ENCODE measurements at places on chromosomes 3 and 15.

DNA sequence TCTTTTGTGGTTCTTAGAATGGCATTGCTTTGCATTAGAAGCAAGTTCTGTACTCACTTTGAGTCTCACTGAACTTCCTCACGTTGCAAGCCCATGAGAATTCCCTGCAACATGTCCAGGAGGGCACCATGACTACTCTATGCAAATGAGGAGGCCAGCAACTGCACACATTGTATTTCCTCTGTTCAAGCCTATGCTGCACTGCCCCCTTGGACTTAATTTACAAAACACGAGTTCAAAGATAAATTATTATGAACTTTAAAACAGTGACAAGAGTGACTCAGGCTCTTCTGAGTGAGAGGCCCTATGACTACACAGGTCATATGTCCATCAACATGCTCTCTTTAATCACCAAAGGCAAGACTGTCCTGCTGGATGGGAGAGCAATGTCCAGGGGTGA, 484.2 kb upstream of the ATP11B start:
- peak; percentile 36 for DNase-seq

GRCh38 chr3:169082076-169082475, 581.4 kb downstream of the MECOM start:
- DNase-seq = no peak

DNA sequence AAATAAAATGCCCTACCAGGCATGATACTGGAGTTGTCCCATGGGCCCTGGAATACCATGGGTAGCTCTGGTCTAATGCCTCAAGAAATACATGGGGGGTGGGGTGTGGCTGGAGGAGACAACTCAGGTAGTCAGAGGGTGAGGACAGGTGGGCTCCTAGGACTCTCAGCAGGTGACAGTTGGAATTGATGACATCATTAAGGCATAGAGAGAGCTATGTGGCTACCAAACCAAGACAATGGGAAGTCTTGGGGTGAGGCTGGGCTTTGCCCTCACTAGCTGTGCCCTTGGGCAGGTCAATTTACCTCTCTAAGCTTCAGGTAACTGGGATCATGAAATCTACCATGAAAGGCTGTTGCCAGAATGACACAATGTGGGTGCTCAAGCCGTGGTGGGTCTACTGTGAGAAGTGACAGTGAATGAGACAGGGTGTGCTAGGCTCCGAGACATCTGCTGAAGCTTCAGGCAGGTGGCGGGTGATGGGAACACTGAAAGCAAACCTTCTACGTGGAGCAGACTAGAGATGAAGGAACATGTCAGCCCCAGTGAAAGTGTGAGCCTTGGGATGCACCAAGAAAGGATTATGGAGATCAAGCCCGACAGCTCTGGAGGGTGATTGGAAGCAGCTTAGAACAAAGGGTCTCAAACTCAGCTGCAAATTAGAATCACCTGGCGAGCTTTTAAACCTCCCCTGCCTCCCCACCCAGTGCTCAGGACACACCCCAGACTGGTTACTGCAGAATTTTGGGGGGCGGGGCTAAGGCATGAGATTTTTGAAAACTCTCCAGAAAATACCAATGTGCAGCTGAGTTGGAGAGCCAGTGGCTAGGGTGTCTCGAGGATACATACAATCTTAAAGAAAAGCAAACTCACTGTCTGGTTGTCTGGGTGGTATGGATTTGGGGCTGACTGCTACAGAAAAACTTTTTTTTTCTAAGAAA, 21.5 kb downstream of the SLC6A20 start:
- DNase-seq = no peak

GRCh38 chr15:78244101-78244500, 9.7 kb upstream of the ACSBG1 start:
- DNase-seq = no peak

DNA sequence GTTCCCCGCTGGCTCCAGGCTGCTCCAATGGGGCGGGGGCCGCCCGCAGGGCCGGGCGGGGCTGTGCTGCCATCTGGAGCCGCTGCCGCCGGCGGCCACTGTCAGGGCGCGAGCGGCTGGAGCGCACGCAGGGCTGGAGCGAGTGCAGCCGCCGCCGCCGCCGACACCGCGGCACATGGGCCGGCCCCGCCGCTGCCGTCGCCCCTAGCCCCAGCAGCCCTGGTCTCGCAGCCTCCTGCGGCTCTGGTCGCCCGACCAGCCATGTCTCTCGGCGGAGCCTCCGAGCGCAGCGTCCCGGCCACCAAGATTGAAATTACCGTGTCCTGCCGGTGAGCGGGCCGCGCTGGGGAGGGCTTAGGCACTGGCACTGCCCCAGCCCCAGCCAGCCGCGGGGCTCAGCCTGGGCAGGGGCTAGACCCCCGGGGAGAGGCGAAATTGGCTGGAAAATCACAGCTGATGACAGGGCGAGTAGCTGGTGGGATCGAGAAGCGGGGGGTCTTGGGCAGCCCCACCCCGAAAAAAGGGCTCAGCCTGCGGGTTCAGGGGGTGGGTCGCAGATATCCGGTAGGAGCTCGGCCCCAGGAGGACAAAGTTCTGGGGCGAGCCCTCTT, at the start of gene CPNE9:
Gene CPNE9 (plus strand): TSS at position 98 of the 611 bp plus-strand sequence. CDS start 164 bp downstream, at position 262.
- peak; percentile 21 for DNase-seq

DNA sequence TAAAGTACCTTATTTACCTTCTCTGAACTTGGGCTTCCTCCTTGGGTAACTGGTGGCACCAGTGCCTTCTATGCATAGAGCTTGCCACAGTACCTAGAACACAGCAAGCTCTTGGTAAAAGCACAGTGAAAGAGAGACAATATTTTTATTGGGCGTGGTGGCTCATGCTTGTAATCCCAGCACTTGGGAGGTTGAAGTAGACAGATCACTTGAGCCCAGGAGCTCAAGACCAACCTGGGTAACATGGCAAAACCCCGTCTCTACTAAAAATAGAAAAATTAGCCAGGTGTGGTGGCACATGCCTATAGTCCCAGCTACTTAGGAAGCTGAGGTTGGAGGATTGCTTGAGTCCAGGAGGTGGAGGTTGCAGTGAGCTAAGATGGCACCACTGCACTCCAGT, 285.1 kb downstream of the PTPRG start:
- peak; percentile 12 for DNase-seq

GRCh38 chr3:143826296-143826695, 22.0 kb downstream of the SLC9A9 start:
- no peak for DNase-seq

DNA sequence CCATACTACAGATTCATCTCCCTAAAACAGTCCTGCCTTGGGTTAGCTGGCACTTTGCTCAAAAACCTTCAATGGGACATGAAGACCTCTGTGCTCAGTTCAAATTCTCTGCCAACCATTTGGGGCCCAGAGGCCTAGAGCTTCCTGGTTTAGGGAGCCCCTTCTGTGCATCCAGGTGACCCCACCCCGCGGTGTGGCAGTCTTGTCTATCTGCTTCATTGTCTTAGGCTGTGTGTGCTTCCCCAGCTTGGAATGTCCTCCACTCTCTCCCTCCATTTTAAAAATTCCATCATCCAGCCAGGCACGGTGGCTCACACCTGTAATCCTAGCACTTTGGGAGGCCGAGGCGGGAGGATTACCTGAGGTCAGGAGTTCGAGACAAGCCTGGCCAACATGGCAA, 99.0 kb upstream of the NEO1 start:
- DNase-seq = no peak

- DNase-seq = no peak
Observed at GRCh38 chr3:152742368-152743347, 92.3 kb upstream of the P2RY1 start.

GRCh38 chr3:45644791-45645201, 44.4 kb upstream of the SACM1L start:
- DNase-seq = no peak

- no peak for DNase-seq
Observed at GRCh38 chr3:14480207-14481017, 59.7 kb downstream of the GRIP2 start.

GRCh38 chr3:12336099-12336498, 47.2 kb downstream of the PPARG start:
- no peak for DNase-seq

GRCh38 chr3:184229394-184230080, at the start of gene VWA5B2:
Gene VWA5B2 (plus strand): TSS chr3:184229585. CDS start chr3:184230529, 944 bp downstream.
- DNase-seq = peak; percentile 89

DNA sequence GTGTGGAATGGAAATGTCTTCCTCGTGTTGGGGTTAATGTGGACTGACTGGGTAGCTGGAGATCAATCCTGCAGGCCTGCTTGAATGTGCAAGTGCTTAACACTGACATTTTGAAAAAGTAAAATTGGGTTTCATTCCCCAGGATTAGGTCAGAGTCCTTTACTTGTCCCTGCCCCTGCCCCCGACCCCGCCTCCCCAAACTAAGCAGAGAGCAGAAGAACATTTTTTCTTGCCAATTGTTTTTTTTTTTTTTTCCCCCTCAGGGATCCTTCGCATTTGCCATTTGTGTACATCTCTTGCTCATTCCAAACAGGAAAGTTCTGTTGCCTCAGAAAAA, 147.0 kb upstream of the NR2F2 start:
- DNase-seq = no peak

- no peak for DNase-seq
Observed at GRCh38 chr3:130901463-130902204, 7.8 kb downstream of the ATP2C1 start.

DNA sequence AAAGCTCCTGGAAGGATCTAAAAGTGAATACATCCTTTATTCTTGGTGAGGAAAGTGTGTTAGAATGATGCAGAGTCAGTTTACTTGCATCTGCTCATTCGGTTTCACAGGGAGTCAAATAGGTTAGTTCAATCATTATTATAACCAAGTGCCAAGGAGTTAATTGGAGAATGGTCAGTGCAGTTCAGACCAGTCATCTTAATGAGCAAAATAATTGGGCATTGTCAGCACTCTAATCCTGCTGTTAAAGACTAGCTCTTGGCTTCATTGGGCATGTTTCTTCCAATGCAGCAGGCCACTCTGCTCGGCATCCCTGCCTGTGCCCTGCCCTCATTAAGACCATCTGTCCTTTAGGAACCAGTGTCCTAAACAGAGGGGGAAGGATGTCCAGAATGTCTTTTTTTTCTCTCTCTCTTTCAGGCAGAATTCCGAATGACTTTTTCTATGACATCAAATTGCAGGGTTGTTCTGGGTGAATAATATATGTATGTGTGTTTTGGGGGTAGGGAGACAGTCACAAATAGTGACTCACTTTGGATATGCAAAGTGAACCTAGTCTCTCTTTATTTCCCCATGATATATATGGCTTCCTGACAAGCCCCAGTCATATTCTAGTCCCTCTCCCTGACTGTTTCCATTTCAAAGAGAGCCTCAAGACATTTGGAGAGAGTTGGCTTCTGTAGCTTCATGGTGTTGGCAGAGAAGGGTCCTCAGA, 205.4 kb upstream of the TRIM42 start:
- no peak for DNase-seq

DNA sequence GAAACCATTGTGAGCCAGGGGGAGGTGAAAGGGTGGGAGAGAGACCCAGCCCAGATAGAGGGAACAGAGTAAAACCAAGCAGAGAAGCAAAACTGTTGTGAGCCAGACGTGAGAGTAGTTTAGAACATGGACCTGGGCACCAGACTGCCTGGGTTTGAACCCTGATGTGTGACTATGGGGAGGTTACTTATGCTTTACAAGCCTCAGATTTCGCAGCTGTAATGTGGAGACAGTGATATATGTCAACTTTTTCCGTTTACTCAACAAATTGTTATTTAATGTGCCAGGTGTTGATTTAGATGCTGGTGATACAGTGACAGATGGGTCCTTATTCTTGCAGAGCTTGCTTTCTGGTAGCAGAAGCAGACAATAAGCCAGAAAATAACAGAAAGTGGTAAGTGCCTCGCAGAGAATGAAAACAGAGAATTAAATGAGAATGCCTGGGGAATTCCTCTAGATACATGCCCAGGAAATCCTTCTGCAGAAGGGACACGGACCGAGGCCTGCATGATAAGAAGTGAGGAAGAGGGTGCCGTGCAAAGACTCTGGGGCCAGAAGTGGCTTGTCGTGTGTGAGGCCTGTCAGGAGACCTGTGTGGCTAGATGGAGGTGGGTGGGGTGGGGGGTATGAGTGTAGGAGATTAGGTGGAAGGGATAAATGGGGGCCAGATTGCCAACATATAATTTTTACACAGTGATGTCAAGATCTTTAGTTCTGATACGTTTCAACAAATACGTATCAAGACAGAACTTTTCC, 15.0 kb downstream of the KAT2B start:
- no peak for DNase-seq

DNA sequence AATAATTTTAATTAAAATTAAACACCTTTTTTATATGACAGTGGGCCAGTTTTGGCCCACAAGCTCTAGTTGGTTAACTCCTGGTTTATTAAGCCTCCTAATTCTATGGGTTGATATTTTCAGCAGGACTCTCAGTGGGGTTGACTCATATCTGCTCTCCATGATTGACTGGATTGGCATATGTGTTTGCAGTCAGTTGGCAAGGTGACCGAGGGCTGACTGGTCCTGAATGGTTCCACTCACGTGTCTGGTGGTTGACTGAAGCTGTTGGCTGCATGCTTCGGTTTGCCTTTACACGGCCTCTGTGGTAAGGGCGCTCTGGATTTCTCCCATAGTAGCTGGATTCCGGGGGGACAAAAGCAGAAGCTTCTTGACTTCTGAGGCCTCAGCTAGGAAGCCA, 65.3 kb upstream of the ZNF280D start:
- DNase-seq = no peak

GRCh38 chr15:26759986-26760385, 12.9 kb downstream of the GABRB3 start:
- DNase-seq = no peak

DNA sequence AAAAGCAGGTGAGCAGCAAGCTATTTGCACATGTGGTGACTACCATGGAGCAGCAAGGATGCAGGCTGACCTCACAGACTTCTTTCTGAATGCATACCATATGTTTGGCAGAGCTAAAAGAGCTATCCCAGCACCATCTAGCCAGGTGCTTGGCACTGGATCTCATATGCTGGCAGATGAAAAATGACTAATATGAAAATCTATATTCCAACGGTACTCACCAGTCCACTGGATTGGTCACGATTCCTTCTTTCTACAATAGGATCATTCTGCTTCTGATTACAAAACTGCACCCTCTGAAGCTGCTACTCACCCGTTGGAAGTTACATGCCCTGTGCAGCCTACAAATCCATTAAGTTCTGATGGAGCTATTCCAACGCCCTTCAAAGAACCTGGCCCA, 714.3 kb upstream of the CFAP20DC start:
- DNase-seq = no peak

GRCh38 chr3:94063496-94064119, 747 bp downstream of the NSUN3 start:
- DNase-seq = no peak

DNA sequence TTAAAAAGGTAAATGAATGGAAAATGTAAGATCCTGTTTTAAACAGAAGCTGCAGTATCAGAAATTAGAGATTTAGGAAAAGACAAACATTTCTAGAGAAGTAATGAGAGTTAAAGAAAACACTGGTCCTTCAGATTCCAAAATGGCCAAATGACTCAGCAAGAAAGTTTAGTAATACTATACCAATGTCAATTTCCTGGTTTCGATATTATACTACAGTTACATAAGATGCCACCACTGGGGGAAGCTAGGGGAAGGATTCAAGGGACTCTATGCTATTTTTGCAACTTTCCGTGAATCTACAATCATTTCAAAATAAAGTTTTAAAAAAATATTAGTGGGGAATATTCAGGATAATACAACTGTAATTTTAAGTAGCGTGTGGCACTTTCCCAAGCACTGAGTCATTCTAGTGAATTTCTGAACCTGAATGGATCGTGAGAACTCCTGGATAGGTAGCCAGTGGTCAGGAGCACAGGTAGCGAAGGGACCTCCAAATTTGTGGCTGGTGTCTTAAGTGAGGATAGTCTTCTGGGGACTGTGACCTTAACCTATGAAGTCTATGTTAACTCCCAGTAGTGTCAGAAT, 37.6 kb downstream of the TMCC1 start:
- DNase-seq = no peak

- DNase-seq = no peak
Observed at GRCh38 chr3:162643245-162643644, 1146.6 kb downstream of the OTOL1 start.
